ENCODE measurements at places on chromosomes 5 and 9. TPM values are rescaled to one million over a fixed set of nuclear protein-coding genes. Genes with fewer than 3 reads are reported as not detected.
A peak's percentile ranks its signal among the peaks of the same experiment; 100 is the strongest.

GFI1B gene
- 9.7 TPM for total RNA-seq

PCDHGB4 gene
- 11.3 TPM for total RNA-seq

RMI1 gene
- 13.9 TPM for total RNA-seq

TMEM245 gene
- total RNA-seq = 63.6 TPM

TBC1D9B gene
- total RNA-seq = 134 TPM

ELOVL7 gene
- total RNA-seq = 2.4 TPM

PPP3R2 gene
- total RNA-seq = 22.8 TPM

ARID3C gene
- total RNA-seq = 0.37 TPM

DNA sequence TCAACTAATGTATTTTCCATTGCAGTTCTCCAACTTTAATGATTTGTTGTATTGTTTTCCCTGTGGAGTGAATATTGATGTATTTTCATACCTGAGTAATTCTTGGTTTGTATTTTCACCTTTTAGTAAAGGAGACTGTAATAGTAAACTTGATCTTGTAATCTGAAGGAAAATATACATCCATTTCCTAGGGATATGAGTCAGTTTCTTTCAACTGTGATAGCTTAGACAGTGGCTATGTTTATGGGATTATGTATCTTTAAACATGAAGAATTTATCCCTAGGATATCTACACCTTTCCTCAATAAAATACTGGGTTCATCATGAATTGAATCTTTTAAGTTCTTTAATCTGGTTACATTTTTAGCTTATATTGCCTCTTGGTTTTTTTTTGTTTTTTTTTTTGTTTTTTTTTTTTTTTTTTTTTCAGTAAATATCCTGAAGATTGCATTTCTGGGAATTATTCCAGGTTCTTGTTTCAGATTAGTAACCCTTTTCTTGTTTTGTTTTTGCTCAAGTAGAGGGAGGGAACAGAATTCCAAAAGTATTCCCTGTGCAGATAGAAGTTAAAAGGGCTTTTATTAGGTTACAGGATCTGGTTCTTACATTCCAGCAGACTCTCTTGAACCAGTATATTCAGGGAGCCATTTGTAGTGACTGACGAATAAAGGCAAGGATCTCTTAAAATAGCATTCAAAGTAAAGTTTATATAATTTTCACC lies 7.1 kb downstream of the WDR36 start:
- H3K4me1 ChIP-seq = no peaks in the 10 kb centered on the region
- DNase-seq = no peak
- H3K36me3 ChIP-seq = no peaks in the 10 kb centered on the region
- H3K4me3 ChIP-seq = no peak overlapping the region

GRCh38 chr5:58764199-58764598 lies 181.3 kb downstream of the RAB3C start:
- no peak overlapping the region for H3K27ac ChIP-seq
- no peaks in the 10 kb centered on the region for H3K4me1 ChIP-seq
- H3K36me3 ChIP-seq = no peaks in the 10 kb centered on the region
- H3K27me3 ChIP-seq = no peaks in the 10 kb centered on the region

GRCh38 chr5:142722146-142722545 lies 36.3 kb upstream of the FGF1 start:
- no peaks in the 10 kb centered on the region for H3K36me3 ChIP-seq
- H3K27ac ChIP-seq = no peak overlapping the region
- no peaks in the 10 kb centered on the region for H3K27me3 ChIP-seq
- no peak for DNase-seq
- H3K4me1 ChIP-seq = no peaks in the 10 kb centered on the region

GRCh38 chr9:103533318-103533717 lies 538.2 kb downstream of the CYLC2 start:
- H3K36me3 ChIP-seq = no peaks in the 10 kb centered on the region
- H3K4me1 ChIP-seq = no peaks in the 10 kb centered on the region
- no peak overlapping the region for H3K27ac ChIP-seq
- H3K4me3 ChIP-seq = no peak overlapping the region

DNA sequence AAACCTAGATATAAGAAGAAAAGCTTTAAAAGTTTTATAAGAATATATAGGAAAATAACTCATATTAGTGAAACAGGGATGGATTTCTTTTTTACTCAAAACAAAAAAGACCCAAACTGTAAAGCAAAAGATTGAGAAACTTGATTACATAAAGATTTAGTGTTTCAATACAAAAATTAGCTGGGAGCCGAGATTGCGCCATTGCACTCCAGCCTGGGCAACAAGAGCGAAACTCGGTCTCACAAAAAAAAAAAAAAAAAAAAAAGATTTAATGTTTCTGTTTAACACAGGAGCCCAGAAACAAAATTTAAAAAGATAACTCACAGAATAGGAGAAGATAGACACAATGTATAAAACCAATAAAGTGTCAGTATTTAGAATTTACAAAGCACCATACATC lies 45.2 kb downstream of the CDC14B start:
- H3K27ac ChIP-seq = peak overlapping the region; percentile 32
- DNase-seq = no peak

GRCh38 chr9:89122949-89123348 lies 55.7 kb downstream of the SHC3 start:
- DNase-seq = no peak
- no peaks in the 10 kb centered on the region for H3K4me1 ChIP-seq
- no peak overlapping the region for H3K27ac ChIP-seq
- H3K27me3 ChIP-seq = no peaks in the 10 kb centered on the region

DNA sequence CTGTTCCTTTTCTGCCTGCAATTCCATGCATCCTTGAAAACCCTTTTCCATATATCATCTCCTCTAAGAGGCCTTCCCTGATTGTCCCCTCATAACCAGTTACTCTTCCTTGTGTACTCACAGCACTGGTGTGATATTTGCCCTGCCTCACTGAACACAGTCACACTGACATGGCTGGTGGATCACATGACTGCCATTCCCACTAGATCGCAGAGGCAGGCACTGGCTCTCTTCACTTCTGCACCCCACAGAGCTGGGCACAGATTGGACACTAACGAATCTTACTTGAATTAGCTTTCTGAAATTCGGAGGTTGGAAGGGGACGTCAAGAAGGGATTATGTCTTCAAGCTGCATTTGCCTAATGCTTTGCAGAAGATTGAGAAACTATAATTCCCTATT lies 208.0 kb downstream of the PAPPA start:
- no peaks in the 10 kb centered on the region for H3K27me3 ChIP-seq
- no peaks in the 10 kb centered on the region for H3K4me1 ChIP-seq
- no peaks in the 10 kb centered on the region for H3K36me3 ChIP-seq
- H3K27ac ChIP-seq = no peak overlapping the region
- H3K4me3 ChIP-seq = no peak overlapping the region

GRCh38 chr9:129482521-129483414 lies 138.1 kb downstream of the C9orf50 start:
- peak overlapping the region; percentile 97 for H3K27ac ChIP-seq
- peak overlapping the region; percentile 50 for H3K4me3 ChIP-seq
- no peaks in the 10 kb centered on the region for H3K36me3 ChIP-seq
- peaks cover 79% of the 10 kb centered on the region for H3K4me1 ChIP-seq
- DNase-seq = peak; percentile 87

DNA sequence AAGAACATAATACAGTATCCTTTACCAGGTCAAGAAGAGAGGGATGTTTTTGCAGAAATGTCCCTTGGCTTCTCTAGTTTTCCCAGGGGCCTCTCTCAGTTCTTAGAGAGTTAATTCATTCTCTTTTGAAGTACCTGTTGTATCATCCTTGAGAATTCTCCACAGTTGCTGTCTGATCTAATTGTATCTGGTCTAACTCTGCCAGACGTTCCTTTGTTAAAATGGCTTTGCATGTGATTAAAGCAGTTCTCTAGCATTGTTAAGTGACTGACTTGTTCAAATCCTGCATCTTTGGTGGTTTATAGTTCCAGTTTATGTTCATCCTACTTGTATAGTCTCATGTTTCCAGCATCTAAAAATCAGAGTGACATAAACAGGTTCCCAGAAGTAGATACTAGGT lies 65.0 kb downstream of the KIAA1958 start:
- no peak for DNase-seq
- H3K4me3 ChIP-seq = no peak overlapping the region
- H3K27ac ChIP-seq = peak overlapping the region; percentile 73
- no peaks in the 10 kb centered on the region for H3K36me3 ChIP-seq

DNA sequence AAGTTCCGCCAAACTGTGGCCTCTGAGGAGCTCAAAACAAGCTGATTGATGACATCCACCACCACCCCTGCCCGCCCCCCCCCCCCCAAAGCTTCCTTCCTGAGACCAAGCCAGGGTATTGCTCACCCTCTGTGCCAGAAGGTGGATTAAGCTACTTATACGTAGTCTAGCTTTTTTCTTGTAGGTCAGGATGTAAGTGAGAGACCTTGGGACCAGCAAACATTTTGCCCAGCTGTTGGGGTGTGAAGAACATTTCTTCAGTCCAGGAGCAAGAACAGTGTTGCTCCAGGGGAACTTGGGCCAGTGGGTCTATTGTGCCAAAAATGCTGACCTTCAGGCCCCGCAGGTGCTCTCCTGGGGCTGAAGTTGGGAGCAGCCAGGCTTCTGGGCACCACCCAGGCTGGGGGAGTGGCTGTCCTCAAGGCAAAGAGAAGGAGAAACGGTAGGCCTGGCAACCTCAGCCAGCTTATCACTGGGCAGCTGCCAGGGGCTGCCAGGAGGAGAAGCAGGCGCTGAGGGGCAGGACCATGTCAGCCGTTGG lies 18.0 kb downstream of the NEURL1B start:
- no peaks in the 10 kb centered on the region for H3K36me3 ChIP-seq
- peaks cover 32% of the 10 kb centered on the region for H3K4me1 ChIP-seq
- H3K27me3 ChIP-seq = no peaks in the 10 kb centered on the region
- H3K27ac ChIP-seq = peak overlapping the region; percentile 39
- no peak overlapping the region for H3K4me3 ChIP-seq
- peak; percentile 68 for DNase-seq

GRCh38 chr9:128523199-128523925 lies 18.8 kb downstream of the GLE1 start:
- H3K36me3 ChIP-seq = no peaks in the 10 kb centered on the region
- H3K27ac ChIP-seq = no peak overlapping the region
- peak; percentile 38 for DNase-seq
- H3K4me1 ChIP-seq = no peaks in the 10 kb centered on the region

DNA sequence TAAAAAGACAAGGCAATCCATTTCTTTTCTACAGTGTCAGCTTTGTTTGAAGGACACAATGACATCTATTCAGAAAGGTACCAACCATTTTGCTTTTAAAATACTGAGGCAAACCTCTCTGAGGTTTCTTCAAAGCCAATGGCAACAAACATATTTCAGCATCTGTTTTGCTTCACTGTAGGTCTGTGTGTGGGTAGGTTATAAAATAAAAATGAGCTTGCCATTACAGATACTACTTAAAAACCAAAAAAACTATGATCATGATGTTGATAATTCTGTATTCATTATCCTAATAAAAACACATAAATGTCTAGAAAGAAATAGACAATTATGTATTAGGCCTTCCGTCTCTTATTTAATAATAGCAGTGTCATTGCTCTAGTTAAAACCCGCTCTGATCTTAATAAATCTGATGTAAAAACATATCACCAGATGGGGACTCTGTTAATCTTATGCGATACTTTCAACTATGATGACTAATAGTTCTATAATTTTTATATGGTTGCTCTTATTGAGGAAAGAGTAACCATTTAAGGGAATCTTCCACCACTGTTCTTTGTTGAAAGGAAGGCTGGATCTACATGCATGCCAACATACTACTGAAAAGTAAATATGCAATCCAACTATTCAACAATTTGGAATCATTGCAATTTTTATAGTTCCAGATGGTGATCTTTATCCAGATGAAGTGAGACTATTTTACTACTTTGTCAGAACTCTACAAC lies 647.2 kb downstream of the PDE4D start:
- H3K4me1 ChIP-seq = no peaks in the 10 kb centered on the region
- no peaks in the 10 kb centered on the region for H3K27me3 ChIP-seq
- no peak overlapping the region for H3K4me3 ChIP-seq
- H3K36me3 ChIP-seq = no peaks in the 10 kb centered on the region
- DNase-seq = no peak
- H3K27ac ChIP-seq = no peak overlapping the region

DNA sequence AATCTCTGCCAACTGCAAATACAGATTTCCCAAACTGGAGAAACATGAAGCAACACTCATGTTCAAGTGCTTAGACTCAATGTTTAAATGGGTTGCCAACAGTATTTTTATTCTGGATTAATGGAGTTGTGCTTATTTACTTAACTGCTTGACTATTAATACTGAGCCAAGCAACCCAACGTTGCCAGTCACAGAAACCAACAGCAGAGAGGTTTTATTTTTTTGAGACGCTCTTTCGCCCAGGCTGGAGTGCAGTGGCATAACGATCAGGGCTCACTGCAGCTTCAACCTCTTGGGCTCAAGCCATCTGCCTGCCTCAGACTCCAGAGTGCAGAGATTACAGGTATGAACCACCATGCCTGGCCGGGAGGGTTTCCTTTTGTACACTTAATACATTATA lies 8.5 kb upstream of the TMEM268 start:
- no peaks in the 10 kb centered on the region for H3K4me1 ChIP-seq
- no peak for DNase-seq
- H3K4me3 ChIP-seq = no peak overlapping the region
- no peak overlapping the region for H3K27ac ChIP-seq
- H3K36me3 ChIP-seq = no peaks in the 10 kb centered on the region

- H3K27ac ChIP-seq = no peak overlapping the region
- no peak for DNase-seq
- H3K36me3 ChIP-seq = no peaks in the 10 kb centered on the region
- no peaks in the 10 kb centered on the region for H3K27me3 ChIP-seq
- no peaks in the 10 kb centered on the region for H3K4me1 ChIP-seq
Measured at GRCh38 chr5:171795381-171795780, 9.8 kb downstream of the SMIM23 start.

DNA sequence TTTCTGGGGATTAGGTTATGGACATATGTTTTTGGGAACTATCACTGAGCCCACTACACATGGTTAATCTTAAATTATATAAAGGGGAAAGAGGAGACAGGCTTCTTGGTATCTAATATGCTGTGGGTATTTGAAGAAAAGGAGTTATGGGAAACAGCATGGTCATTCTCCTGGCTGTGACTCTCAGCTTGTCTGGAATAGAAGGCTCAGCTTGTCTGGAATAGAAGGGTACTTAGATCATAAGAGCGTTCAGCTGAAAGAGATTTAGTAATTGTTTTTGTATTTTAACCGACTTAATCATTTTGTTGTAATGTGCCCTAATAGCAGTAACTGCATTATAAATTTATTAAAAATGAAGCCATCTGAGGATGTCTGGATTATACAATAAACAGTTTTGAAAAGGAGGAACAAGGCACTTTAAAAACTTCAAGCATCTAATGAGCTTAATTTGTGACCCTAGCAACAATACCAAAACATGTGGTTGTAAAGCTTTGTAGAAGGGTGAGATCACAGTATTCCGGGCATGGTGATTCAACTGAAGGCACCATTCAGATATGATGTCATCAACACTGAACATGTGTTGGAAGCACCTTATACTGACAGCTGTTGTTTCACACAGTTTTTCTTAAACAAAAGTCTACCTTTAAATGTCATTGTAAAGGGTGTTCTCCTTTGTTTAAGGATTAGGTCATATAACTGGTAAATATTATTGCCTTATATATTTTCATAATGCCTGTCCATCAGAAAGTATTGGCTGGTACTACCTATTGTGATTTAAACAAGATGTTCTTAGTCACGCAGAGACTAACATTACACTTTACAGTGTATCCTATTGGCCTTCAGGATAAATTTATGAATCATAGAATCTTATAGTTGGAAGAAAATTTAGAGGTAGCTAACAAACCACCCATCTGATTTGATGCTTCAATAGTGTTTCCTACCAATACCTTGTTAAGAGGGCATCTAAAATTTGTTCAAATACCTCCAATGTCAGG lies 2174.1 kb upstream of the WWC1 start:
- no peaks in the 10 kb centered on the region for H3K36me3 ChIP-seq
- H3K27ac ChIP-seq = no peak overlapping the region
- no peaks in the 10 kb centered on the region for H3K27me3 ChIP-seq
- DNase-seq = no peak

All from testis (tissue), 5 donors.